Renal pelvis (tissue), 12 donors: ENCODE measurements at places on chromosomes 12 and 14.

- no peak for DNase-seq
Measured at GRCh38 chr12:102885043-102885932, 31.8 kb downstream of the PAH start.

GRCh38 chr12:122310626-122311333 is 44.5 kb upstream of the VPS33A start:
- no peak for DNase-seq

DNA sequence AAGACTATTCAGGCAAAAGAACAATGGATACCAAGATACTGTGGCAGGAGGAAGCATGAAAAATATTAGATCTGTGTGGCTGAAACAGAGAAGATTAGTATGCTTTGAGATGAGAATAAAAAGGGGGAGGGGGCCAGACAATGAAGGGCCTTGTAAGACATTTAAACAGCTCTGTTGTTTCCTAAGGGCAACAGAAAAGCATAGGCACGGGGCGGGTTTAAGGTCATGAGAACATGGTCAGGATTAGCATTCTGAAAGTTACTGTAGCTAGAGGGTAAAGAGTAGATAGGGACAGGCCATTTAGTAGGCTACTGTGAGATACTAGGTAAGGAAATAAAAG is 18.6 kb downstream of the INTS13 start:
- no peak for DNase-seq

- no peak for DNase-seq
Measured at GRCh38 chr14:49860988-49861698, 8.6 kb upstream of the NEMF start.

- DNase-seq, result no peak
Measured at GRCh38 chr14:93010130-93010499, 87.2 kb downstream of the CHGA start.

GRCh38 chr12:29234965-29235626 is 86.0 kb downstream of the FAR2 start:
- no peak for DNase-seq

DNA sequence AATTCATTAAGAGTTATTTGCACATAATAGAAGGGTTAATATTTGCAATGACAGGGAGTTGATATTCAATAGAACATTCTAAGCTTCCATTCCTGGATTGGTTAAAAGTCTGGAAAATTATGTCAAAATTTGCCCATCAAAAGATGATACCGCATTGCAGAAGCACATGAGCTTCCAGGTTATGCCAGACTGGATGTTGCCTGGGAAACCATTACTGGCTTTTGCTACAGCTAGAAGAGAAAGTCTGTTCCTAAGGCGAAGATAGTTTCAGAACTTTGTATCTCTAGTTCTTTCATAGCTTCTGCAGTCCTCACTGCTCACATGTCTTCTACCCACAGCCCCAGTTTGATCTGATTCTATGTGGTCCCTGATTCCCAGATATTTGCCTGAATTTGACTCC is 122.4 kb upstream of the AMIGO2 start:
- DNase-seq, result no peak

DNA sequence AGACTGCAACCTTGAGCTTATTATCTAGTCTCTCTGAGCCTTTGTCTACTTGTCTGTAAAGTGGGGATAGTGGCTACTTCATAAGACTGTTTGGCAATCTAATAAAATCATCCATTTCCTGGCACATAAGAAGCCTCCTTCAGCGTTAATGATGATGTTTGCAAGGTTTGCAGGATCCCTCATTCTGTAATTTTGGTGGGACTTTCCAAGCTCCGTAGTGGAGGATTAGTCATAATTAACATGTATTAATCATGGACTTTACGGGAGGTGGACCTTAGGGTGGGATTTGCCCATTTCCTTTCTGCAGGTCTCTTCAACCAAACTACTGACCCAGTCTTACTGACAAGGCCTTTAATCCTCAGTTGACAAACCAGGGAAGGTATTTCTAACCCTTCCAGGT is 66.2 kb downstream of the NTF3 start:
- no peak for DNase-seq

- DNase-seq, result no peak
Measured at GRCh38 chr12:113244478-113244958, 23.3 kb downstream of the TPCN1 start.

GRCh38 chr12:123131291-123131832 is 19.5 kb downstream of the PITPNM2 start:
- DNase-seq, result no peak

DNA sequence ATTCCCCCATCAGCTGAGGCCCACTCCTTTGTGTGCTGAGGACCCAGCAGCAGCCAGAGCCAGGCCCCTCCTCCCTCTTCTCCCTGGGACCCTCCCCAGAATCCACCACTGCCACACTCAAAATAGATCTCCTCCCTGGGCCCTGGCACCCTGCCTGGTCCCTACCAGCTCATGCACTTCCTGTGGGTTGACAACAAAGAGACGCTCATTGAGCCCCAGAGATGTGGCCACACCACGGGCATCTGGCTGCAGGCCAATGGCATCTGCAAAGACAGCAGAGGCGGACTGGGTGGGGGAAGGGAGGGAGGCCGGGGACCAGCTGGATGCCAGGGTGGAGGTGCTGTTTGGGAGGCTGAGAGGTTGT is 16.0 kb upstream of the ENDOU start:
- no peak for DNase-seq

DNA sequence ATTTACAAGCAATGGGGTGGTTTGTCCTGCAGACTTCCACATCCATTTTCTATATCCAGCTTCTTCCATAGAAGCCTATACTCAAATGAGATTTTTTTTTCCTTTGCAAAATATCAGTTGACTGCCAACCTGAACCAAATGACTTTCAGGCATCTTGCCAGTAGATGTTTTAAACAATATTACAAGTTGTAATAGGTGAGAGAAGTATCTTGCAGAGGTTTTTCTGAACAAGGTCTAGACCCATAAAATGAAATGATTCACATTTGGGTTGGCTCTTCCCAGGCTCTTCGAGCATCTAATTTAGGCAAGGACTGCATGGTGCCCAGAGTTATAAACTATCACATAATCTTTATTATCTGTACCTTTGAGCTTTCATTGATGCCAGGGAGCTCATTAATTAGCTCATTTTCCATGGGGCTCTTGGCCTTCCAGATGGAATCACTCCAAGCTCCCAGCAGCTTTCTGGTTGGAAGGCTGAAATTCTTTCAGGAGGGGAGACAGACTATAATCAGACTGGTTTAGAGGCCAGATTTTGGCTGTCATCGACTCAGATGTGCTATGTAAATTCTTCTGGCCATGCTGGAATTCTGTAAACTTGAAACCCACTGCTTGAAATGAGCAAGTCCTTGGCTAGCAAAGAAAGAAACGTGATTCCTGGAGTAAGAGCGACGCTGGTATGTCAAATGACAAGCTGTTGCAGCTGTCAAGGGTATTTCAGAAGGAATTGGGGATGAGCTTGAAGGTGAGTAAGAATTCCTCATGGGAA is 32.2 kb upstream of the DICER1 start:
- DNase-seq, result no peak

DNA sequence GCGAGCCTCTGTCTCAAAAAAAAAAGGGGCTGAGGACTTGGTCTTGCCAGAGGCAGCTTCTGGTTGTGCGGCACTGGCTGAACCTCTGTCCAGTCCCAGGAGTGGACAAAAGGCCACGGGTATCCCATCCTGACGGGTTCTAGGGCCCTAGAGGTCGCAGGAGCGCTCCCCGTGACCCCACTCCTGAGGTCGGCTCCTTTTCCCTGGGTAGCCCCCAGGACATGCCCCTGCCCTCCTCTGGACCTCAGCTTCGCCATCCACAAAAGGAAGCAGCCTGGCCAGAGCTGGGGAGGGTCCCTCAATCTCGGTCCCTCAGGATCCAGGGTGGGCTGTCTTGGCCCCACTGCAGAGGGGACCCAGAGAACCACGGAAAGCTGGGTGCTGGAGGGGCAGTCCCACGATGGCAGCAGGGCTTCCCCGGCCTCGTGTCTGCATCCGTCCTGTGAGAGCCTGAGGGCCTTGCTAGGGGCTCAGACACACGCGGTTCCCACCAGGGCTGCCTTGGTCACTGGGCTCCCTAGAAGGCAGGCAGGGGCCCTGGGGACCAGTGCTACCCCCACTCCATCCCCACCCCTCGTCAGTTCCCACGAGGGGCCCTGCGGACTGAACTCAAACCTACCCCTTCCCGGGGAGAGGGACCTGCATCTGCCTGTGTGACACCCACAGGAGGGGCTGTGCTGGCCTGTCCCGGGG is 31.1 kb downstream of the ASCL4 start:
- no peak for DNase-seq

DNA sequence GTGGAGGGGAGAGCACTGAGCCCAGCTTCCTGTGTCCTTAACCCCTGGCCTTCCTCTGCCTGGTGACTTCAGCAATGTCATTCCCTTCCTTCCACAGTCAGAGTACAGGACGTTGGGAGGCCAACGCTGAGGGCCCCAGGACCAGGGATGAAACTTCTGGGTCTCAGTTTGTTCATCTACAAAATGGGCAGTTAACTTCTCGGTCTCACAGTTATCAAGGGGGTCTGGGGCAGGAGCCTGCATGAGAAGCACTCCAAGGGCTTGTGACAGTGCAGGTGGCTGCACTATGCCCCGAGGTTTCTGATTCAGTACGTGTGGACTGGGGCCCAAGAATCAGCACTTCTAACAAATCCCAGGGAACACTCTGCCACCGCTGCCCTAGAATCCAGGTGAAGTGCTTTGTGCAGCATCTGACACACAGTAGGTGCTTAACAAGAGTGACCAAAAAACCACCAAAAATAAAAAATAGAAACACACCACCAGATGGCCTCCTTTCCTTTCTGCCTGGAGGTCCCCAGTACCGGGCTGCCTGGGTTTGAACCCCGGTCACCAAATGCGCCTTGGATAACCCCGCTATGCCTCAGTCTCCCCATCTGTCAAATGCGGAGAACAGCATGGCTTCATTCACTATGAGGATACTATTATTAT is 80.4 kb downstream of the RFLNA start:
- DNase-seq, result no peak

DNA sequence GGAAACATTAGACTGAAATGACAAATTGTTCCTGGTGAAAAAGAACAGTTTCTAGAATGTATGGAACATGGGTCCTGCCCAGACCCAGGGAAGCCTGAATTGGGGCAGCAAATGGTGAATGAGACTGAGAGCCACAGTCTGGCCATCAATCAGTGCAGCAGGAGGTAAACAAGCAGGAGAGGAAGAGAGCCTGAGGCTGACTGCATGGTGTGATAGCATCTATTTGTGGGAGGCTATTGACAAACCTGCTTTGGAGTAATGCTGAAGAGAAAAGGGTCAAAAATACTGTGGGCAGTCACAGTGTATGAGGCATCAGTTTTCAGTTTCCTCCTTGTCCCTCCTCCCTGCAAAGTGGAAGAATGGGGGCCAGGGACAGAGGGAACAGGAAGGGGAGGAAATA is 136.8 kb downstream of the ANKS1B start:
- DNase-seq, result no peak

DNA sequence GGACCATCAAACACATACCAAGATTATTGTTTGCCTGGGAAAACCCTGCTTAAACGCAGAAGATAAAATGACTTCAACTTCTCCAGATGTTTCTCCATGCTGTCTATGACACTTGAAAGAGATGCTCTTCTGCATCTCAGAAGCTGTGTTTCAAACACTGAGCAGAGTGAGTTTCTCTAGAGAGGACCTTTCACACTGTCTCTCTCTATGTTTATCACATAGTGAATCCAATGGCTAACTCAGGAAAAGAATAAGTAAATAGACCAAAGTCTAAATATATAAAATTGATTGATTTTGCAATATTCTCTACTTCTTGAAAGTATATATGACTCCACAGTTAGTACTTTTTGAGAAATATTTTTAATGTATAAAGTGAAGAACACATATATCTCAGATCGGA is 325.6 kb upstream of the USP15 start:
- DNase-seq, result no peak

DNA sequence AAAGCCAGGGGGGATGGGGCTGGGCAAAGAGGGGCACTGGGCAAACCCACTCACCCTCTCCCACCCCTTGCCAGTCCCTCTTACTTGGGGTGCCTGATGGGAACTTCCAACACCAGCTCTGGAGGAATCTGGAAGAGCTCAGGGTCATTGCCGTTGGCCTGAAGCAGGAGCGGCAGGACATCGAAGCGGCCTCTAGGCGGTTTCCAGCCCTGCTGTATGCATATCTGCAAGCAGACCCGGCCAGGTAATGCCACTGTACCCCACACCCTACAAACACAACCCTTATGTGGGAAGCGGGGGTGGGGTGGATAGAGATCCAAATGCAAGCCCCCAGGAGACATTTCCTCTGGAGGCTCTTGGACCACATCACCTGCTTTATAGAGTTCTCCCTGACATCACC is 83.6 kb downstream of the NOS1 start:
- no peak for DNase-seq

- DNase-seq, result no peak
Measured at GRCh38 chr14:20631880-20632389, 9.6 kb downstream of the OR6S1 start.

DNA sequence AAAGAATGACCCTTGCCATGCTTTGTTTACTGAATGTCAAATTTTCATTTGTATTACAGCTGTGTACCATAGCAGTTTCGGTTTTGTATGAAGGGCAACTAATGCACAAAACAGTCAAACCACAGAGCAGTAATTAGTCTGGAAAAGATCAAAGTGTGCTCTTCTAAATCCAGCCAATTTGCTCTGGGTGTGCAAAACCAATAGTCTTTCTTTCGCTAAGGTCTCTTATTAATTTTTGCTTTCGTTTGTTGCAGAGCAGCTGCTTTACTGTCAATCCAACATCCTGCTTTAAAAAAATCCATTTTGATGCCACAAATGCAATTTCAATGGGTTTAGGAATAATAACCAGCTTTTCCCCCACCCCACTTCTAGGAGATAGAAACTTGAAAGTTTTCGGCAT is 114.2 kb downstream of the BRMS1L start:
- no peak for DNase-seq

DNA sequence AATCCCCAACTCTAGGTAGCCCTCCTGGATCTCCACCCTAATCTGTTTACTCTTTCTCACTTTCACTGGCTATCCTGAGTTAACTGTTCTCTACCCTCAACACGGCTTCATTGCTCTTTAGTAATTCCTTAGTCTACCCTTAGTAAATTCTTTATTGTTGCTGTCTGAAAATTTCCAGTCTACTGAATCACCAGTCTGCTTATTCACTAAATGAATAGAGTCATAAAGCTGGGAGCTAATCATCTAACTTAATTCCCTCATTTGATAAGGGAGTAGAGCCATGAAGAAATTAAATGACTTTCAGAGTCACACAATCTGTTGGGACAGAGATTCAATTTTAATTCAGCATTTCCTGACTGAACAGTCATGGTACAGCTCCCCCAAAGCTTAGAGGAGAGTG is 36.5 kb downstream of the YEATS4 start:
- DNase-seq, result no peak
